Naive B cell (primary cell): ENCODE measurements at places on chromosomes 4 and X.
A peak's percentile ranks its signal among the peaks of the same experiment; 100 is the strongest.

GRCh38 chrX:46044486-46044885 is 500.7 kb downstream of the ZNF674 start:
- H3K4me1 ChIP-seq = no peaks in the 10 kb centered on the region
- no peak overlapping the region for H3K4me3 ChIP-seq
- no peak for DNase-seq
- no peaks in the 10 kb centered on the region for H3K27me3 ChIP-seq

GRCh38 chrX:13721371-13721770 is 13.0 kb downstream of the TRAPPC2 start:
- H3K27ac ChIP-seq = no peak overlapping the region
- no peak for DNase-seq
- H3K36me3 ChIP-seq = peaks cover 40% of the 10 kb centered on the region
- no peaks in the 10 kb centered on the region for H3K27me3 ChIP-seq

GRCh38 chr4:4423706-4424498 is 37.0 kb downstream of the NSG1 start:
- H3K27ac ChIP-seq = no peak overlapping the region
- H3K27me3 ChIP-seq = no peaks in the 10 kb centered on the region
- no peaks in the 10 kb centered on the region for H3K4me1 ChIP-seq
- DNase-seq = no peak

GRCh38 chr4:9758641-9759317 is 22.7 kb upstream of the DRD5 start:
- no peak for DNase-seq
- no peaks in the 10 kb centered on the region for H3K36me3 ChIP-seq
- H3K27ac ChIP-seq = no peak overlapping the region

- H3K36me3 ChIP-seq = no peaks in the 10 kb centered on the region
- no peak for DNase-seq
- no peaks in the 10 kb centered on the region for H3K27me3 ChIP-seq
- no peak overlapping the region for H3K27ac ChIP-seq
These were observed 11.2 kb upstream of the TMEM154 start for GRCh38 chr4:152690706-152691651.

DNA sequence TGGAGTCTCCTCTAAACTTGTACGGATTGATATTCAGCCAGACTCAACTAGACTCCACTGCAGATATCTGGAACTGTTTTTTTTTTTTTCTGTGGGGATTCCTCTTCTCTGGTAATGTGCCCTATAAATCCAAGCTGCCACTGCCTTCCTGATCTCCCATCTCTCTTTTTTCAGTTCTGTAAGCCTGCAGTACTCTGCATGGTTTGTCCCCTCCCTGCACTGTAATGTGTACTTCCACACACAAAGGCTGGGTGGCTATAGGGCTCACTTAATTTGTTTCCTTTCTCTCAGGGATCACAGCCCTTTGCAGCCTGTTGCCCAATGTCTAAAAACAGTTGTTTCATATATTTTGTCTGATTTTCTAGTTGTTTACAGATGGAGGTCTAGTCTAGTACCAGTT is 84.7 kb upstream of the RPA4 start:
- H3K27me3 ChIP-seq = no peaks in the 10 kb centered on the region
- no peak overlapping the region for H3K4me3 ChIP-seq
- no peaks in the 10 kb centered on the region for H3K36me3 ChIP-seq
- no peak for DNase-seq
- H3K27ac ChIP-seq = no peak overlapping the region

GRCh38 chrX:48530736-48531135 is 8.8 kb upstream of the TBC1D25 start:
- H3K27ac ChIP-seq = no peak overlapping the region
- no peak overlapping the region for H3K4me3 ChIP-seq
- no peaks in the 10 kb centered on the region for H3K27me3 ChIP-seq
- no peaks in the 10 kb centered on the region for H3K36me3 ChIP-seq

- H3K27ac ChIP-seq = no peak overlapping the region
- H3K4me1 ChIP-seq = no peaks in the 10 kb centered on the region
- DNase-seq = no peak
- no peak overlapping the region for H3K4me3 ChIP-seq
- no peaks in the 10 kb centered on the region for H3K27me3 ChIP-seq
These were observed 100.1 kb upstream of the VCX3B start for GRCh38 chrX:8364369-8365141.

- H3K36me3 ChIP-seq = no peaks in the 10 kb centered on the region
- no peak overlapping the region for H3K4me3 ChIP-seq
- no peaks in the 10 kb centered on the region for H3K4me1 ChIP-seq
- no peak for DNase-seq
These were observed 350.9 kb downstream of the CAMK2D start for GRCh38 chr4:113410686-113411085.

DNA sequence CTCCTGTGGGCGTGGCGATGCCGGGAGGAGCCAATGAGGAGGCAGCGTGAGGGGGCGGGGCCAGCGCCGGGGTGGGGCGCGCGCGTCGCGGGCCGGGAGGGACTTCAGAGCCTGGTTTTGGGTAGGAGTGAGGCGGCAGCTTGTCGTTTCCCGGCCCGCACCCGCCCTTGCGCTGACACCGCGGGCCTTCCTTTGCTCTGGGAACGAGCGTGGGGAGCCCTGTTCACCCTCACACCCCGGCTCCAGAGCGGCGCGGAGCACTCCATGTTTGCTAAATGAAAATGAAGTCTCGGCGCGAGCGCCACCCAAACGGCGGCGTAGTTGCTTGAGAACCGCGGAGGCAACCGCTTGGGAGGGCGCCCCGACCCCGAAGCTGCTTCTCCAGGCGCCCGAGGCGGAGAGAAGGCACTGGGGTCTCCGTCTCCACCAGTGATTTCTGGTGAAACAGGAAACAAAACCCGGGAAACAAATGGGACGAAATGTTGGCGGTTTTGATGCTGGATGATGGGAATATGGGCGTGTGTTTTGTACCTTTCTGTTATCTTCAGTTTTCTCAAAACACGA is 497 bp upstream of the GRPEL1 start:
- peaks cover 3% of the 10 kb centered on the region for H3K27me3 ChIP-seq
- peaks cover 10% of the 10 kb centered on the region for H3K36me3 ChIP-seq
- no peak for DNase-seq
- peak overlapping the region; percentile 94 for H3K27ac ChIP-seq
- H3K4me3 ChIP-seq = peak overlapping the region; percentile 97
- peaks cover 34% of the 10 kb centered on the region for H3K4me1 ChIP-seq

- H3K36me3 ChIP-seq = no peaks in the 10 kb centered on the region
- H3K27me3 ChIP-seq = peaks cover 5% of the 10 kb centered on the region
- H3K4me3 ChIP-seq = no peak overlapping the region
These were observed 119.1 kb upstream of the OTUD4 start for GRCh38 chr4:145299380-145300076.

- no peak overlapping the region for H3K4me3 ChIP-seq
- no peak for DNase-seq
- no peak overlapping the region for H3K27ac ChIP-seq
- no peaks in the 10 kb centered on the region for H3K27me3 ChIP-seq
- H3K36me3 ChIP-seq = no peaks in the 10 kb centered on the region
These were observed 222.1 kb upstream of the TAPT1 start for GRCh38 chr4:16448241-16448840.

- H3K27ac ChIP-seq = peak overlapping the region; percentile 36
These were observed 1453.4 kb downstream of the STIM2 start for GRCh38 chr4:28313729-28314713.

DNA sequence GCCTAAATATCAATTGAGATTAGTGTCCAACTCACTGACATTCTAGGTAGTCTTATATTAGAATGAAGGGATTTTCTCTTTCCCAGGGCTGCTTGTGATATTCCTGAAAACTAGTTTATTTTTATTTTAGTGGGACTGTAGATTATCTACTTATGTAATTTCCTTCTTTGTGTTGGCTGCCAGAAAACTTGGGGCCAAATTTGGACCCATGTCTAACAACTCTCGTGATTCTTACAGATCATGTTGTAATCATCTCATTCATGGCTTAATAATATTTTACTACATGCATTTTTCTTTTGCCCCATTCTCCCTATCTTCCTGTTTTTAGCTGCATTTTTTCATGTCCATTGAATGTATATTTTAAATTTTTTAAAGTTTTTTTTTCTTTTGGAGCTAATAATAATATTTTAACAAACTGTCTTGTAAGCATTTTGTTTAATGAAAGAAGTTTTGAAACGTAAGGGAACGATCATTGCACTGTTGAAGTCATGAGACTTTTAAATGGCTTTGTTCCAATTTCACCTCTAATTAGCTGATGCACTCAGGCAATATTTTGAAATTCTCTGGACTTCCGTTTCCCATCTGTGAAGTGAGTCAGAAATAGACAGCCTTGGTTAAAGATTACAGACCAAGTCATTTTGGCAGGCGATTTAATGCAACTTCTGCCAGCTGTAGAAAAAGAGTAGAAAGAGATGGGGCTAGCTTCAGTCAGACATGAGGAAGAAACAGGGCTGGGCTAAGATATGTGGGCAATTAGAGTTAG is 14.3 kb upstream of the TDO2 start:
- H3K27ac ChIP-seq = no peak overlapping the region
- H3K4me1 ChIP-seq = no peaks in the 10 kb centered on the region
- peaks cover 14% of the 10 kb centered on the region for H3K27me3 ChIP-seq
- no peak for DNase-seq

DNA sequence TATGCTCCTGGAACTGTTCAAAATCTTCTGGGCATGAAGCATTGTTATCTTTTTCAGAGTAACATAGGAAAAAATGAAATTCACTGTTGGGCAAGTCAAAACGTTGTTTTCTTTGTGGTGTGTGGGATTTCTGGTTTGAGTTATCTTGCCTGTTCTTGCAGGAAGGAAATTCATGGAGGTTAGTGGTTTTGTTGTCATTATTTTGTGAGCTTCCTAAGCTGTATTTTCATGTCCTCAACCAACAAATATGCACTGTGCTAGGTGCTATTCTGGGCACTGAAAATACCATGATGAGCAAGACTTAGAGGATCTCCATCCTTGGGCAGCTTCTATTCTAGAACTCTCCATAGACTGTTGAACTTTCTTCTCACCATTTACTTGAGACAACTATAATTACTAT is 16.9 kb downstream of the SPINK2 start:
- no peak overlapping the region for H3K4me3 ChIP-seq
- H3K36me3 ChIP-seq = no peaks in the 10 kb centered on the region
- no peaks in the 10 kb centered on the region for H3K27me3 ChIP-seq
- DNase-seq = no peak
- peaks cover 15% of the 10 kb centered on the region for H3K4me1 ChIP-seq
- H3K27ac ChIP-seq = no peak overlapping the region

GRCh38 chr4:1151541-1151940 is 20.8 kb downstream of the SPON2 start:
- H3K27ac ChIP-seq = no peak overlapping the region
- H3K4me3 ChIP-seq = no peak overlapping the region
- H3K27me3 ChIP-seq = peaks cover 5% of the 10 kb centered on the region
- DNase-seq = no peak
- H3K4me1 ChIP-seq = peaks cover 19% of the 10 kb centered on the region

- no peak overlapping the region for H3K4me3 ChIP-seq
- H3K27ac ChIP-seq = no peak overlapping the region
- H3K4me1 ChIP-seq = peaks cover under 1% of the 10 kb centered on the region
- H3K36me3 ChIP-seq = no peaks in the 10 kb centered on the region
These were observed 121.4 kb upstream of the GATB start for GRCh38 chr4:151882072-151882803.

GRCh38 chr4:138049355-138049754 is 192.8 kb downstream of the SLC7A11 start:
- no peak overlapping the region for H3K27ac ChIP-seq
- no peak for DNase-seq
- no peaks in the 10 kb centered on the region for H3K36me3 ChIP-seq

GRCh38 chr4:66416425-66416824 is 746.1 kb upstream of the EPHA5 start:
- H3K27ac ChIP-seq = no peak overlapping the region
- H3K36me3 ChIP-seq = no peaks in the 10 kb centered on the region
- no peaks in the 10 kb centered on the region for H3K27me3 ChIP-seq
- H3K4me3 ChIP-seq = no peak overlapping the region
- DNase-seq = no peak

DNA sequence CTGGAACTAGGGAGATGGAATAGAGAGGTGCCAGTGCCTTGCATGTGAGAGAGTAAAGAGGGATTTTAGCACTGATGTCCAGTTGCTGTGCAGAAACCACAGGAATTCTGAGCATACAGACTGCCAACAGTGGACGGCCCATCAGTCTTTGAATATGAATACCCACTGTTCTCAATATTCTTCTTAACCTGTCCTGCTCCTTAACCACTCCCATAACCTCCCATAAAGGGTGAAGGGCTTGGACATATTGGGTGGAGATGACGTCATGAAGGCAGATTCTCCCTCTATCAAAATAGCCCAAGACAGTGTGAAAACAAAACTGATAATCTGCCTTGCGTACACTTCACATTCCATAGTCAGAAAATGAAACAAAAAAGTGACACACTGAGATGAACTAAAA is 1313.7 kb upstream of the PABPC4L start:
- H3K27me3 ChIP-seq = no peaks in the 10 kb centered on the region
- H3K4me1 ChIP-seq = no peaks in the 10 kb centered on the region
- no peak overlapping the region for H3K27ac ChIP-seq
- no peaks in the 10 kb centered on the region for H3K36me3 ChIP-seq
- H3K4me3 ChIP-seq = no peak overlapping the region

- H3K36me3 ChIP-seq = no peaks in the 10 kb centered on the region
- no peaks in the 10 kb centered on the region for H3K4me1 ChIP-seq
- H3K27me3 ChIP-seq = no peaks in the 10 kb centered on the region
- H3K27ac ChIP-seq = no peak overlapping the region
- DNase-seq = no peak
- H3K4me3 ChIP-seq = no peak overlapping the region
These were observed 33.2 kb upstream of the MID1IP1 start for GRCh38 chrX:38768079-38768478.

DNA sequence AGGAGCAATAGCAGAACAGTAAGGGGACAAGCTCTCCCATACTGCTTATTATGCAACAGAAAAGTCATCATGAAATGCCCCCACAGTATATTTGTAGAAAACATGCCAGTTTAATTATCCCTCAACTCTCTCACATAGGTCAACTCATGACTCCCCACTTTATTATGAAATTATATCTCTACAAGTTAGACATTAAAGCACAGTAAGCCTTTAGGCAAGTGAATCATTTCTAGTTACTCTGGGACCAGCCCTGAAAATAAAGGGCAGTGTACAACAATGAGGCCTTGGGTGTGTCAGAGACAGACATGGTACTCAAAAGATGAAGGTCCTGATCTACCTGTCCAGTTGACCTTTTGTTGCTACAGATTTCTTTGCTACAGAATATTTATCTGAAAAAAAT is 191.9 kb downstream of the FBXW7 start:
- H3K27ac ChIP-seq = no peak overlapping the region
- peaks cover 20% of the 10 kb centered on the region for H3K36me3 ChIP-seq
- no peak for DNase-seq
- no peaks in the 10 kb centered on the region for H3K27me3 ChIP-seq
- no peak overlapping the region for H3K4me3 ChIP-seq

- no peaks in the 10 kb centered on the region for H3K36me3 ChIP-seq
- H3K4me1 ChIP-seq = no peaks in the 10 kb centered on the region
- H3K4me3 ChIP-seq = no peak overlapping the region
- H3K27ac ChIP-seq = no peak overlapping the region
- peaks cover 10% of the 10 kb centered on the region for H3K27me3 ChIP-seq
- DNase-seq = no peak
These were observed 31.1 kb downstream of the CLDN22 start for GRCh38 chr4:183288955-183289354.

- H3K4me1 ChIP-seq = no peaks in the 10 kb centered on the region
- H3K4me3 ChIP-seq = no peak overlapping the region
- no peak for DNase-seq
- H3K36me3 ChIP-seq = no peaks in the 10 kb centered on the region
- no peak overlapping the region for H3K27ac ChIP-seq
These were observed 12.1 kb upstream of the DRD5 start for GRCh38 chr4:9769321-9769720.
